Activated naive CD8-positive, alpha-beta T cell treated with anti-CD3 and anti-CD28 coated beads for 36 hours (primary cell): ENCODE measurements at places on chromosomes 7 and 10. TPM values are rescaled to one million over a fixed set of nuclear protein-coding genes. Genes with fewer than 3 reads are reported as not detected.

DNA sequence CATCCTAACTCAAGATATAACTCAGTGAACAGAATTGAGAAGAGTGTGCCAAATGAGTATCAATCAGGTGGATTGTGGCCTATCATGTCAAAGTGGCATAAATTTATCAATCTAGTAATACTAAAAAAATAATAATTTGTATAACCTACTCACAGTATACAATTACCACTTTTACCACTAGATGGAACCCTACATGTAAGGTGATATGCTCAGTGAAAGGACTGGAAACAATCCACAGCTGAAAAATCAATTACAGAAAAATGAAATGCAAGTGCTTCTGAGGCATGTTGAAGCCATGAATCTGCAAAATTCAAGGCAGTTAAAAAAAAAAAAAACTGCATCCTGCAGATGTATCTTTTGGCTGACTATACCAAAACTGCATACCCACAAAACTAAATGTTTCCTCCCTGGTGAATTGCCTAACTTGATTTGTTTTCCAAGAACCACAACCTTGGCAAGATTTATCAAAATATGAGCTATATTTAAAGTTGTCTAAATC lies 13.9 kb downstream of the ARHGAP19 start:
- DNase-seq = no peak

- no peak for DNase-seq
These were observed 3.6 kb downstream of the ZSCAN21 start for GRCh38 chr7:100053215-100053614.

DNA sequence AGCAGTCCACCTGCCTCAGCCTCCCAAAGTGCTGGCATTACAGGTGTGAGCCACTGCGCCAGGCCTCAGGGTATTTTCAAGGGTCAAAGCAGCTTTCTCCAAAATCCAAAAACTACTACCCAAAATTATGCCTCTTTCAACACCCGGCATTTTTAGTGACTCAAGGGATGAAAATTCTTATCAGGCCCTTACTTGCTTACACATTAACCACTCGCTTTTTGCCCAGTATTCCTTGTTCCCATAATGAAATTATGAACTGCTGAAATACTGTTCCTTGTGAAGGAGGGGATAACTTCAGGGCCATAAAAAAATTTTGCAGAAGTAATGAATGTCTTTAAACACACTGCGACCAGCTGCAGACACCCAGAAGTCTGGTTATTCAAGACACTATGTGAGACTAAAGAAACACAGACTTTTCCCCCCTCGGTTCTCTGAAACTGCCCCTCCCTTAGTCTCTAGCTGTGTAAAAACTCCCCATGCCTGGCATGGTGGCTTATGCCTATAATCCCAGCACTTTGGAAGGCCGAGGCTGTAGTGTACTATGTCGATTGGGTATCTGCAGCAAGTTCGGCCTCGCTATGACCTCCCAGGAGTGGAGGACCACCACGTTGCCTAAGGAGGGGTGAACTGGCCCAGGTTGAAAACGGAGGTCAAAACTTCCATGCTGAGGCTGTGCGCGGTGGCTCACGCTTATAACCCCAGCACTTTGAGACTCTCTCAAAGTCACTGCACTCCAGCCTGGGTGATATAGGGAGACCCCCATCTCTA lies 12.0 kb downstream of the FXYD4 start:
- no peak for DNase-seq

The TMEM270 gene
- not detected for total RNA-seq

The NUTM2A gene
- total RNA-seq = 0.66 TPM

DNA sequence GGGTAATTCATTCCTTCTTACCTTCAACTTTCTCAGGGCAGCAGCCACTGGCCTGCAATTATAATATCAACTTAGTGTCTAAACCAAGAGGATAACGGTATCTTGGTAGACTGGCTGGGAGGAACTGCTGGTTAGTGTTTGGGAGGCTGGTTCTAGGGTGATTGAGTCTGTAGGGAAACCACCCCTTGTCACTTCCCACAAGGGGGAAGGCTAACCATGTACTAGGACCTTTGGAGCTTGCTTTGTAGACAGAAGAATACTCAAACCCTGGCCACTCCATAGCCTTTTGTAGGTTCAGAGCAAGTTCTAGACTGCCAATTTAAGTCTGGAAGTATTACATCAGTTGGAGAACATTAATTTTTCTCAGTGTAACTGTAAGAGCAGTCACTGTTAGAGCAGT lies 51.3 kb downstream of the NHLRC2 start:
- DNase-seq = no peak

DNA sequence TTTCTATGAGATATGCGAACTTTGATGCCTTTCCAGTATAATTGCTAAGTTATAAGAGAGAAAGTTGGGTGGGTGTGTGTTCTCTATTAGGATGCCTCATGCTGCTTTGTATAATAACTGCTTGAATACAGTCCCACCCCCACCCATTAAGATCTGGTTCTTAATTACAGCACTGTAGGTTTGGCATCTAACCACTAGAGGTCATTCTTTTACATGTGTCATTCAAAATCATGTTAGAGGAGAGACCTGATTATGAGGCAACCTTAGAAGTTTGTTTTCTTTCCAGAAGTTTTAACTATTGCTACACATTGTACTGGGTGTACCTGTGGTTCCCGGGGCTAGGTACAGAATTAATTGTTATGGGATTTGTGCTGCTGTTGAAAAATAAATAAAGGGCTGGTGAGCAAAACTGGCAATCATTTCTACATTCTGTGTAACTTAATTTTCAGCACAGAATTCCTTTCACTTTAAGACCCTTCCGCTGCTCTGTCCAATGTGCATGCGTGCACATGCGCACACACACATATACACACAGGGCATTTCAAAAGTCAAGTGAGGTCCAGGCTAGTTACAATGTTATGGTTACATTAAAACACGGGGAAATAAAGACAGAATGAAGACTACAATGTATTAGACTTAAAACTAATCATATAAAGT lies 1156.3 kb downstream of the SORCS3 start:
- DNase-seq = no peak

DNA sequence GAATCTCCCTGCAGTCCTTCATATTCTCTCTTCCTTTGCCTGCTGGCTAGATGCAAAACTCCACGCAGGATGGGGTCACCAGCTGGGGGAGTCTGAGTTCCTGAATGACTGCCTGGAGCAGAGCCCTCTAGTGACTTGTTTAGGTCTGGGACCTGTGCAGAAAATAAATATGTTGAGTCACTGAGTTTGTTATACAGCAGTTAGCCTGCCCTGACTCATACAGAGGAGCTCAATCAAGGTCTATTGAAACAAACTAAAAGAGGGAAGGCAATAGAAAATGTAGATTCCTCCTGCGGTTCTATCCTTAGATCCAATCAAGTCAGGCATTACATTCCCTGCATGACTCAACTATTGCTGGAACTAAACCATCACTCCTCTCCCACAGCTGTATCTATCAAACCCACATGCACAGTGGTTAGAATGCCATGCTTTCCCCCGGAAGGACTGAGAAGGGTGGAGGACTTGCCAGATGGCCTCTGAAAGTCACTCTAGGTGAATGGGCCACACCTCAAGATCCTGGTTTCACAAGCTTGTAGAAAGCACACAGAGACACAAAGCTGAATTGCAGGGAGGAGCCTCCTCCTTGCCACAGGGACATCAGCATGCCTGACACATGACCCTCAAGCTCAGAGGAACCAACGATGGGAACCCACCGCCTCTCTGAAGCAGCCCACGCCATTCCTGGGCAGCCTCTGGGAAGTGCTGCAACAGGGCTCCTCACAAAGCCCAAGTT lies 73.9 kb downstream of the SH3PXD2A start:
- no peak for DNase-seq

The LRRD1 gene
- not detected for total RNA-seq
